ENCODE measurements at places on chromosomes 2 and 18.

- H3K36me3 ChIP-seq, result peaks cover 14% of the 10 kb centered on the region
- no peak overlapping the region for H3K27ac ChIP-seq
- DNase-seq, result no peak
- no peak overlapping the region for H3K4me3 ChIP-seq
- peaks cover 19% of the 10 kb centered on the region for H3K27me3 ChIP-seq
- no peaks in the 10 kb centered on the region for H3K4me1 ChIP-seq
Measured at GRCh38 chr2:114022360-114023085, 132.6 kb downstream of the ACTR3 start.

- no peaks in the 10 kb centered on the region for H3K4me1 ChIP-seq
- no peaks in the 10 kb centered on the region for H3K27me3 ChIP-seq
- no peak overlapping the region for H3K27ac ChIP-seq
- H3K36me3 ChIP-seq, result peaks cover 16% of the 10 kb centered on the region
- no peak overlapping the region for H3K4me3 ChIP-seq
Measured at GRCh38 chr2:178674122-178674521, 133.1 kb downstream of the TTN start.

DNA sequence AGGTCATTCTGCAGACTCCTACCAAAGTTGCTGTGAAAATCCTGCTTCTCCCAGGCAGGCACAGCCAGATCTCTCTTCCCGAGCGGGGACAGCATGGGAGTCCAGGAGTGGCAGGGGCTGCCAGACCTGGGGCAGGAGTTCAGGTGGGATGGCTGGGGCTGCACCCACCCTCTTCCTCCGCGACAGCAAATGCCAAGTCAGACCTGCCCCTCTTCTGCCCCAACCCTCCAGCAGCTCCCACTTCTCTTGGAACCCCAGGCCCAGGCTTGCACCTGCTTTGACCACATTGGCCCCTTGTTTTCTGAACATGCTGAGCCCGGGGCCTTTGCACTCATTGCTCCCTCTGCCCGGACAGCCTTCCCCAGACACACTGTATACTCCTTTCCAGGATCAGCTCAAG, 288.2 kb upstream of the HS6ST1 start:
- no peak overlapping the region for H3K4me3 ChIP-seq
- H3K4me1 ChIP-seq, result no peaks in the 10 kb centered on the region
- no peaks in the 10 kb centered on the region for H3K36me3 ChIP-seq
- no peak for DNase-seq

DNA sequence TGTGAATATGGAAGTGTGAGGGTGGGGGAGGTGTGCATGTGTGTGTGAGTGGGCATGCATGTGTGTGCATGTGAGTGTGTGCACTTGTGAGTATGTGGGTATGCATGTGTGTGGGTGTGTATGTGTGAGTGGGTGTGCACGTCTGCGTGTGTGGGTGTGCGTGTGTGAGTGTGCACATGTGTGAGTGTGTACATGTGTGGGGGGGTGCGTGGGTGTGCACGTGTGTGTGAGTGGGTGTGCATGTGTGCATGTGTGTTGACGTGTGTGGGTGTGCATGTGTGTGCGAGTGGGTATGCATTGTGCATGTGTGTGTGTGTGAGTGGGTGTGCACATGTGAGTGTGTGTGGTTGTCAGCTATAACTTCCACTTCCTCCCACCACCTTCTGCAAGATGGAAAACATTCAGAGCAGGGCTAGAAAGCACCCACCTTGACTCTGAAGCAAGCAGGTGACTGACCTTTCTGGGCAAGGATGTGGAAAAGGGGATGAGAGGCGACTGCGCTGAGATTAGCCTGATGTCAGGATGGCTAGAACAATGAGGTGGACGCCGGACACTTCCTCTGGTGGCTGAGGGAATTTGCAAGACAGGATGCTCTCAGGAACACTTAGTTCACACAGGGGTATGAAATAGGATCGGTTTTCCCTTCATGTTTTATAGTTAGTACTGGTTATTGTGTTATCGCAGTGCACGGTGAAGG, 103.6 kb downstream of the ACKR3 start:
- no peaks in the 10 kb centered on the region for H3K36me3 ChIP-seq
- no peak overlapping the region for H3K4me3 ChIP-seq
- no peak for DNase-seq
- no peaks in the 10 kb centered on the region for H3K4me1 ChIP-seq
- H3K27me3 ChIP-seq, result peaks cover 24% of the 10 kb centered on the region

DNA sequence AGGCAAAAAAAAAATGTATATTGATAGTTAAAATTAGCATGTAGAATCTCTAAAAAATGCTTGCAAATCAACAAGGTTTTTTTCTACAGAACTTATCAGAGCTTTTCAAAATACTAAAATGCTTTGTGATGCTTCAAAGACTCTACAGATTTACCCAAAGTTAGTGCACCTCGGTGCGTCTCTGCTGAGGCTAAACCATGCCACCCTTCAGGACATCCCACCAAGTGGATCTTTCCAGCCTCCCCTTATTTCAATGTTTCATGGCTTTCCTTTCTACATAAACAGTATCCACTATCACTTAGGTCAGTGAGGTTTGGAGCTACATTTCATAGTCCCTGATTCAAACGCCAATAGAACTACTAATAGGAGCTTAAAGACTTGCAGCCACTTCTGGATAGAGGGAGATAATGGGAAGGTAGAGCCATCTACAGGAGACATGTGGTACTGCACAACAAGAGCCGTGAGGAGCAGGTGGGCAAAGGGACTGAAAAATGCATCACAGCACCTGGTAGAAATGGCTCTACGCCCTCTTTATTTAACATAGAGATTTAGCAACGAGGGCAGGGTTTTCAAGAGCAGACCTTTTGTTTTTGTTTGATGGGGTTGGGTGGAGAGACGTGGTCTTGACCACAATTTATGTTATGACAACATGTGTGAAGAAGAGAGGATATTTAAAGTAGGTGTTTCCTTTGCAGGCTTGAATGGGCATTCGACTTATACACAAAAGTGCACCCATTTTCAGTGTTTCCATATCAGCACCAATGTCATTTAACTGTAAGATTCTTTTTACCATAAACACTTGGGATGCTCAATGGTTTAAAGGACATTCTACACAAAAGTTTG, 56.1 kb upstream of the SLC35G4 start:
- no peak overlapping the region for H3K4me3 ChIP-seq
- peaks cover 4% of the 10 kb centered on the region for H3K4me1 ChIP-seq
- H3K27ac ChIP-seq, result no peak overlapping the region
- H3K36me3 ChIP-seq, result no peaks in the 10 kb centered on the region
- peaks cover 7% of the 10 kb centered on the region for H3K27me3 ChIP-seq
- DNase-seq, result peak; percentile 23

GRCh38 chr2:48483506-48483905, 46.4 kb upstream of the STON1 start:
- H3K4me1 ChIP-seq, result no peaks in the 10 kb centered on the region
- peaks cover 25% of the 10 kb centered on the region for H3K36me3 ChIP-seq
- DNase-seq, result no peak
- H3K4me3 ChIP-seq, result no peak overlapping the region
- H3K27ac ChIP-seq, result no peak overlapping the region
- no peaks in the 10 kb centered on the region for H3K27me3 ChIP-seq

DNA sequence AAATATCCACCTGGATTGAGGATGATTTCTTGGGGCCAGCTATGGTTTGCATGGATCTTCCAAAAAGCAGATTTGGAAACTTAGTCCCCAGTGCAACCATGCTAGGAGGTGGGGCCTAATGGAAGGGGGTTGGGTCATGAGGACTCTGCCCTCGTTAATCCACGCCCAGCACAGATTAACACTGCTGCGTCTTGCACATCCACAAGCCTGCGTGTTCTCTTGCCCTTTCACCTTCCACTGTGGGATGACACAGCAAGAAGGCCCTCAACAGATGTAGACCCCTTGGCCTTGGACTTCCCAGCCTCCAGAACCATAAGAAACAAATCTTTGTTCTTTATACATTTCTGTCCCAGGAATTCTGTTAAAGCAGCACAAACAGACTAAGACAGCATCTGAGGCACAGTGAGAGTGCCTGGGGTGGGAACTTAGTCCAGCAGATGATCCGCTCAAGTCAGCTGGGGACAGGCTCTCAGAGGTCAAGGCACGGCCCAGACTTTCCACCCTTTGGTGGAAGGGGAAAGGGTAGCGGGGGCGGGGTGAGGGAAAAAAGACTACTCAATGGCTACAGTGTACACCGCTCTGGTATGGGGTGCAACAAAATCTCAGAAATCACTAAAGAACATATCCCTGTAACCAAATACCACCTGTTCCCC, 2.4 kb downstream of the RAB17 start:
- no peaks in the 10 kb centered on the region for H3K36me3 ChIP-seq
- H3K27me3 ChIP-seq, result no peaks in the 10 kb centered on the region
- DNase-seq, result no peak
- H3K27ac ChIP-seq, result no peak overlapping the region
- peaks cover 10% of the 10 kb centered on the region for H3K4me1 ChIP-seq
- no peak overlapping the region for H3K4me3 ChIP-seq

DNA sequence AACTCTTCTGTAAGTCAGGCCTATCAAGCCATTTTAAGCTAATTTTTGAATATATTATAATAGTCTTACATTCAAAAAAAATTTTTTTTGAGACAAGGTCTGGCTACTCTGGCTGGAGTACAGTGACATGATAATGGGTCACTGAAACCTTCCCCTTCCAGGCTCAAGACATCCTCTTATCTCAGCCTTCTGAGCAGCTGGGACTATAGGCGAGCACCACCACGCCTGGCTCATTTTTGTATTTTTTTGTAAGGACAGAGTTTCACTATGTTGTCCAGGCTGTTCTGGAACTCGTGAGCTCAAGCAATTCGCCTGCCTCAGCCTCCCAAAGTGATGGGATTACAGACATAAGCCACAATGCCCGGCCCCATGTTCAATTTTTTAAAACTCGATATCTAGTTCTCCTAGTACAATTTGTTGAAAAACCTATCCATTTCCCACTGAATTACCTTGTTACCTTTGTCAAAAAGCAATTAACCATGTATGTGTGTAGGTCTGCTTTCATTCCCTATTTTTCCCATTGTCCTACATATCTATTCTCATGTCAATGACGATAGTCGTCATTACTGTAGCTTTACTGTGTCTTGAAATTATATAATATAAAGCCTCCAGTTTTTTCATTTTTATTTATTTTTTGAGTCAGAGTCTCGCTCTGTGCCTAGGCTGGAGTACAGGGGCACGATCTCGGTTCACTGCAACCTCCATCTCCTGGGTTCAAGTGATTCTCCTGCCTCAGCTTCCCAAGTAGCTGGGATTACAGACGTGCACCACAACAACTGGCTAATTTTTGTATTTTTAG, 44.8 kb downstream of the YES1 start:
- peaks cover 17% of the 10 kb centered on the region for H3K4me1 ChIP-seq
- no peak overlapping the region for H3K4me3 ChIP-seq
- DNase-seq, result no peak
- no peak overlapping the region for H3K27ac ChIP-seq
- H3K36me3 ChIP-seq, result peaks cover 2% of the 10 kb centered on the region

GRCh38 chr2:28941008-28941407, 40.1 kb upstream of the TOGARAM2 start:
- H3K4me1 ChIP-seq, result no peaks in the 10 kb centered on the region
- H3K27ac ChIP-seq, result peak overlapping the region; percentile 31
- H3K36me3 ChIP-seq, result peaks cover 91% of the 10 kb centered on the region
- H3K27me3 ChIP-seq, result no peaks in the 10 kb centered on the region
- no peak for DNase-seq

DNA sequence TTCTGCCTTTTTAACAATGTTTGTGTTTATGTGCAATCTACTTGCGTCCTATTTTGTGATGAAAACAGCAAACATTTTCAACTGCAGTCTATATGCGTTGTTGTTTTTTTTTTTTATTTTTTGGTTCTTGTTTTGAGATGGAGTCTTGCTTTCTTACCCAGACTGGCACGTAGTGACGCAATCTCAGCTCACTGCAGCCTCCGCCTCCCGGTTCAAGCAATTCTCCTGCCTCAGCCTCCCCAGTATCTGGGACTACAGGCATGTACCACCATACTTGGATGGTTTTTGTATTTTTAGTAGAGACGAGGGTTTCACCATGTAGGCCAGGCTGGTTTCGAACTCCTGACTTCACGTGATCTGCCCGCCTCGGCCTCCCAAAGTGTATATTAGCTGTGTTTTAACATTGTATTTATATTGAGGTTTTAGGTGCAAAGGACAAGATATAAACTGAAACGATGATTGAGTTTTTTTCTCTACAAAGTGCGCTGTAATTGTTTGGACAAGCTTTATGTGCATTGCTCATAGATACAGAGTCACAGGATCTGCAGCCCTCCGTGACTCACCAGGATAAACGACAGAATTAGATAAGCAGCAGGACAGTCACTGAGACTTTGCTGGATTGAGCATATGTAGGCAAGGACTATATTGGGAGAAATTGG, 17.4 kb downstream of the CDH7 start:
- H3K4me3 ChIP-seq, result no peak overlapping the region
- no peaks in the 10 kb centered on the region for H3K36me3 ChIP-seq
- DNase-seq, result no peak
- no peak overlapping the region for H3K27ac ChIP-seq
- H3K27me3 ChIP-seq, result no peaks in the 10 kb centered on the region

- peaks cover 13% of the 10 kb centered on the region for H3K27me3 ChIP-seq
- no peaks in the 10 kb centered on the region for H3K4me1 ChIP-seq
- no peak overlapping the region for H3K27ac ChIP-seq
- H3K36me3 ChIP-seq, result no peaks in the 10 kb centered on the region
Measured at GRCh38 chr18:34659579-34660517, 50.2 kb upstream of the DTNA start.

DNA sequence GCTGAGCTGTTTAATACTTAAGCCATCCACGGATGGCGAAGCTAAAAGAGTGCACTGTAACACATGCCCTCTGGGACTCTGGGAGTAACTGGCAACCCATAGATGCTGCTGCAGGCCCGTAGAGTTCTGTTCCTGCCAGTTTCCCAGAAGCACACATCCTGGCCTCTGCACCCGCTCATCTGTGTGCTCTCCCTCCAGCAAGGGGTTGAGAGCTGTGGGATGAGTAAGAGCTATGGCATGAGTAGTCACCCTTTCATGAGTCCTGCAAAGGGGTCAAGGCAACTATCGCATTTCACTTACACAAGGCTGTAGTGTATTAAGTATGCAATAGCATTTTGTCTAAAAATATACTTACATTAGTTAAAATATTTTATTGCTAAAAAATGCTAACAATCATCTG, 1341.8 kb upstream of the NXPH2 start:
- no peaks in the 10 kb centered on the region for H3K4me1 ChIP-seq
- no peak for DNase-seq
- no peak overlapping the region for H3K27ac ChIP-seq
- H3K4me3 ChIP-seq, result no peak overlapping the region
- H3K27me3 ChIP-seq, result no peaks in the 10 kb centered on the region
- H3K36me3 ChIP-seq, result no peaks in the 10 kb centered on the region

GRCh38 chr2:240704651-240705050, 13.0 kb downstream of the AQP12A start:
- peak overlapping the region; percentile 55 for H3K27ac ChIP-seq
- peaks cover 27% of the 10 kb centered on the region for H3K27me3 ChIP-seq
- peaks cover 23% of the 10 kb centered on the region for H3K4me1 ChIP-seq
- H3K36me3 ChIP-seq, result no peaks in the 10 kb centered on the region
- H3K4me3 ChIP-seq, result peak overlapping the region; percentile 71

Data from naive thymus-derived CD8-positive, alpha-beta T cell (primary cell).